ENCODE measurements at places on chromosomes 1 and 21. TPM values are rescaled to one million over a fixed set of nuclear protein-coding genes. Genes with fewer than 3 reads are reported as not detected.
A peak's percentile ranks its signal among the peaks of the same experiment; 100 is the strongest.

- no peak for DNase-seq
- peaks cover 4% of the 10 kb centered on the region for H3K4me1 ChIP-seq
- no peak overlapping the region for H3K4me3 ChIP-seq
- no peaks in the 10 kb centered on the region for H3K27me3 ChIP-seq
- H3K36me3 ChIP-seq, result peaks cover 36% of the 10 kb centered on the region
These were observed 6.0 kb downstream of the TXNIP start for GRCh38 chr1:145990249-145990855.

DNA sequence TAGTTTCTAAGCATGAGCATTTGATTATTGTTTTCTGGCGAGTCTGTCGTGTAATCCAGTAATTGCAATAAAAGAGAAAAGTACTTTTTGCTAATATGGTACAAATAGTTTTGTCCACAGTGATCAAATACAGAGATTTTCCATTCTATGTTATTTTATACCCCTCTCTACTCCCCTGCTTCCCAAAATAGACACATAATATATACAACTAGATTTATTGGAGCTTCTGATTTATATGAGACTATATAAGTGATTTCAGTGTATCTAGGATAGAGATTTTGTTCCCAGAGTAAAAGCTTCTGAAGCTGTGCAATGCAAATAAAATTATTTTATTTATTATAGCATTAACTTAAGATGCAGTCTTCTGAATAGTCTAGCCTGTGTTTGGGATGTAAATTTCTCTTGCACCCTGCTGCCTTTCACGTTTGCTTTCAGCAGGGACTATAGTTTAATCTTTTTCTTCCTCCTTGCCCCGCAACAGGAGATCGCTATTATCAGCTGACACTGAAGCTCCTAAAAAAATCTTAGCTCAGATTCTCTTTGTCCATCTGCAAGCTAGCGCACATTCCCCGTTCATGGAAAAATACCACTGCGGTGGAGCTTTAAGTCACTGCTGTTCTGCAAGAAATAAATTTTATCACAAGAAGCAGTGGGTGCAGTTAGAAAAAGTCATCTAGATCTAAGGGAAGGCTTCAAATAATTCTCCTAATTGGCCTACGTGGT lies 273.3 kb downstream of the DISC1 start:
- H3K36me3 ChIP-seq, result no peaks in the 10 kb centered on the region
- DNase-seq, result no peak
- no peaks in the 10 kb centered on the region for H3K27me3 ChIP-seq
- no peak overlapping the region for H3K27ac ChIP-seq
- H3K4me1 ChIP-seq, result no peaks in the 10 kb centered on the region

- H3K36me3 ChIP-seq, result no peaks in the 10 kb centered on the region
- H3K27ac ChIP-seq, result no peak overlapping the region
- no peaks in the 10 kb centered on the region for H3K4me1 ChIP-seq
- H3K27me3 ChIP-seq, result peaks cover 35% of the 10 kb centered on the region
These were observed 20.7 kb downstream of the HMGCS2 start for GRCh38 chr1:119748040-119748439.

DNA sequence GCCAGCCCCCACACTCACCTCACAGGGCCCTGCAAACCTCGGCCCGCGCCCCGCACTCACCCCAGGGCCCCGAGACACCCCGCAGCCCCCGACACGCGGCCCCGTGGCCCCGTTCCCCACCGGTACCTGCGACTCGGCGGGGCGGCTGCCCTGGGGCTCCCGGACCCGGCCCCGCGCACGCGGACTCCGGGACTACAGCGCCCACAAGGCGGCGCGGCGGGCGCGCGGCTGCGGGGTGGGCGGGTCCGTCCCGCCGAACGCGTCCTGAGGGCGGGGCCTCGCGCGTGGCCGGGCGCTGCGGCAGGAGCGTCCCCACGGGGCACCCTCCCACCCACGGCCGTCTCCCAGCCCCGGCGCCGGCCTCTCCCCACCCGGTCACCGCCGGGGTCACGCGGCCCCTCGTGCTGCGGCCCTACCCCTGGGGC lies at the start of gene SLC19A1:
Gene SLC19A1 (minus strand): TSS at position 199 of the 425 bp plus-strand sequence. CDS start 4,481 bp downstream, outside the sequence.
- peak; percentile 98 for DNase-seq
- H3K27me3 ChIP-seq, result peaks cover 3% of the 10 kb centered on the region
- peak within 1 kb of the TSS; percentile 54 for H3K27ac ChIP-seq
- peaks cover 7% of the 10 kb centered on the region for H3K4me1 ChIP-seq
- peaks cover 36% of the 10 kb centered on the region for H3K36me3 ChIP-seq
- peak within 1 kb of the TSS; percentile 48 for H3K4me3 ChIP-seq

DNA sequence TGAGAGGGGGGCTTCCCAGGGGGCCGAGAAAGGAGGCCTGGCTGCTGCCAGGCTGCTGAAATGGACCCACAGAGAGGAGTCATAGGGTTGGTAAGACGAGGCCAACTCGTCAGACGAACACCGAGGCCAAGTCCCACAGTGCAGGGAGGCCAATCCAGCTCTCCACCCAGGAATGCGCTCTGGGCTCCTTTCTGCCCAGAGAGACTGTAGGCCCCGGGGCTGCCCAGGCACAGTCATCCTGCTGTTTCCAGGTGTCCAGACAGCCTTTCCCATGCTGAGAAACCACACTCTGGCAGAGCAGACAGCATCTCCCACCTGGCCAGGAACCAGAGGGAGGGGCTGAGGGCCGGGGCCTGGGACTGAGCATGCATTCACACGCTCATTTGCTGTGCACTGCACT lies 26.7 kb upstream of the RSPO1 start:
- no peak overlapping the region for H3K4me3 ChIP-seq
- H3K4me1 ChIP-seq, result no peaks in the 10 kb centered on the region
- no peak for DNase-seq
- H3K27me3 ChIP-seq, result peaks cover 49% of the 10 kb centered on the region

GRCh38 chr1:175463853-175464252 lies 271.3 kb upstream of the KIAA0040 start:
- no peaks in the 10 kb centered on the region for H3K4me1 ChIP-seq
- H3K36me3 ChIP-seq, result no peaks in the 10 kb centered on the region
- DNase-seq, result no peak
- H3K27me3 ChIP-seq, result peaks cover 4% of the 10 kb centered on the region

Gene MRPL9
- polyA plus RNA-seq, result 110 TPM

Gene IL6R
- polyA plus RNA-seq, result 1.1 TPM

Gene TUFT1
- polyA plus RNA-seq, result 1.7 TPM

Gene TCP10L
- polyA plus RNA-seq, result not detected

Gene CDC20
- 146 TPM for polyA plus RNA-seq

Measured in K562 (cell line).